ENCODE measurements at places on chromosomes 13 and 19.

- DNase-seq = no peak
Observed at GRCh38 chr13:21364916-21365315, 94.2 kb downstream of the ZDHHC20 start.

DNA sequence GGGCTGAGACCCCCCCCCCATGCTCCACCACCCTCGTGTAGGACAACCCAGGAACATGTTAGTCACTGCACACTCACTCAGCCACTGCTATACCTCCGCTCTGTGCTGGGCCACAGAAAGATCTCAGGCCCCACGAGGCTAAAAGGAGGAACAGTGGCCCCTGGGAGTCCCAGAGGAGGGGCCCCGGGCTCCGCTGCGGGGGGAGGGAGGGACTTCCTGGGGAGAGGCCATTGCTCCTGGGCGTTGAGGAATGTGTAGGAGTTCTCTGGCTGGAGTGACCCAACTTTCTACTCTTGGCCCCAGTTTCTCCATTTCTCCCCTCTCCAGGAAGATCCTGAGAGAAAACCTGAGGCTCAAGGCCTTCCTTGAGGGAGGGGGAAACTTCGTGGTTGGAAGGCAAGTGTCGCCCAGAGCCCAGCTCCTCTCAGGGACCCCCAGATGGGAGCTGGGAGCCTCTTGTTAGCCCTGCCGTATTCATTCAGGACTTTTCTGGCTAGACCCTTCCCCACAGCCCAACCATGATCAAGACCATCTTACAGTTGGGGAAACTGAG, 13.6 kb downstream of the ONECUT3 start:
- DNase-seq = no peak

- peak; percentile 83 for DNase-seq
Observed at GRCh38 chr13:101417043-101417406, 717 bp upstream of the NALCN start.

DNA sequence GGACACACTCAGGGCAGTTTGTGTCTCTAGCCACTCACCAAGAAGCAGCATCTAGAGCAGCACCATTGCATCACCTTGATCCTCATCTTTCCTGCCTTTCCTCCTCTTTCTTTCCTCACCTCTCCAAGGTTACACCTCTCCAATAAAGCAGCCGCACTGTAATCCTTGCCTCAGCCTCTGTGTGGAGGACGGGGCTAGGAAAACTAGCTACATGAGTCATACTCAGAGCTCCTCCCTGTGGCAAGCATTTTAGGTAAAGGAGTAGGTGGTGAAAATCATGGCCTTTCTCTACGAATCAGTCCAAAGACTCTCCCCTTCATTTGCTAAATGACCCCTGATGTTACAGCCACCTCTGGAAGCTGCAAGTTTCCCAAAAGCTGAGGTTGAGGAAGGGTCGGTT, 108.9 kb downstream of the DNAJC15 start:
- peak; percentile 47 for DNase-seq

- no peak for DNase-seq
Observed at GRCh38 chr13:77375560-77376108, 48.7 kb upstream of the MYCBP2 start.

GRCh38 chr19:17103177-17103576, 27.6 kb downstream of the MYO9B start:
- DNase-seq = no peak
